Stimulated activated CD4-positive, alpha-beta T cell treated with anti-CD3 and anti-CD28 coated beads, Interleukin-1b, Interleukin-23, amount 100 ng/mL, for 4 hours (primary cell): ENCODE measurements at places on chromosomes 4 and X.

GRCh38 chr4:42608551-42608950 is 48.4 kb downstream of the ATP8A1 start:
- no peak for DNase-seq

- DNase-seq = no peak
These were observed 228.1 kb upstream of the PRPS2 start for GRCh38 chrX:12563121-12563520.

- DNase-seq = no peak
These were observed 284.3 kb downstream of the SLC7A11 start for GRCh38 chr4:137957806-137958205.

GRCh38 chr4:119281393-119281792 is 40.5 kb downstream of the FABP2 start:
- DNase-seq = no peak

GRCh38 chrX:10828036-10828435 is 207.7 kb upstream of the MID1 start:
- DNase-seq = no peak

DNA sequence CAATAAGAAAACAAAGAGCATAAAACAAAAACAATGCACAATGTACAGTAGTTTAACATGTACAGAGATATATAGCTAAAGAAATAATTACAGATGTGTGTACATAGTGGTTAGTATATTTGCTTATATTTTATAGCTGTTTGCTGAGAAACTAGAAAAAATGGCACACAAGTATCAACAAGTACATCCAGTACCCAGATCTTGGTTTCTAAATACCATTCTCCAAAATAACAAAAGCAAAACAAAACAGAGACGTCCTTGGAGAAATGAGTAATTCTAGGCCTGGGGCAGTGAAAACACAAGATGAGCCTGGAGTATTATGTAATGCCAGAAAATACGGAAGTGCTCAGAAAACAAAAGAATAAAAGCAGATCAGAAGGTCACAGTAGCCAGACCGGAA is 189.6 kb downstream of the TMEM47 start:
- DNase-seq = no peak

GRCh38 chr4:1863297-1864033 is 7.5 kb upstream of the LETM1 start:
- no peak for DNase-seq

- no peak for DNase-seq
These were observed 57.3 kb upstream of the ZNF157 start for GRCh38 chrX:47313056-47313455.

GRCh38 chrX:115399306-115399705 is 109.8 kb downstream of the LUZP4 start:
- no peak for DNase-seq

DNA sequence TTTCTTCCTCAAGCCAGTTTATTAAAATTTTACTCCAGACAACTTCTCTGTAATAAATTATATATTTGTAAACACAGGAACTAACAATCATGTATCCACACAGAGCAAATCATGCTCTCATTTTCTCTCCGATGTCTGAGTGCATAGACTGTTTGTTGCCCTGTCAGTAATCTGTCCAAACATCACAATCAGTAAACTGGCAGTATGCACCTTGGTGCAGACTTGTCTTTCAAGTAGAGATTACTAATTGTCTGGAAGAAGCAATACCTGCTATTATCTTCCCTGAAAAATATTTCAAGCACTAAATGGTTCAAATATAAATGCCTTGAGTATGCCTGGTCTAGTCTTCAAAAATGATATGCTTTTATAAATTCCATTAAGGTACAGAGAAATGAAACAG is 1260.9 kb downstream of the C4orf33 start:
- DNase-seq = no peak

- no peak for DNase-seq
These were observed 51.3 kb upstream of the MAP3K15 start for GRCh38 chrX:19566359-19567222.

GRCh38 chrX:72272868-72273267 is 4.2 kb downstream of the RPS4X start:
- DNase-seq = no peak

DNA sequence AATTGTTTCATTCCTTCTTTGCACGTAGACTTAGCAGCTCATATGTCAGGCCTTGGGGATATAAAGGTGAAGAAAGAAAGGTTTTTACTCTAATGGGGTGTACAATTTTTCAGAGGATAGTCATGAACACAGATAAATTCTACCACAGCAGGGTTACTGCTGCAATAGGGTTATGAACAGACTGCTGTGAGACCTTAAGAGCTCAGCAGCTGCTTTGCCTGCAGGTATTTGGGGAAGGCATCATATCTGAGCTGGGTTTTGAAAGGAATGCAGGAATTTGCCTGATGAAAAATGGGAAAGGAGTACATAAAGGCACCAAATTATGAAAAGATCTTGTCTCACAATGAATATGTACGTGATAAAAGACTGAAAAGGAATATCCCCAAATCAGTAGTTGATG is 128.9 kb downstream of the CEP135 start:
- no peak for DNase-seq

DNA sequence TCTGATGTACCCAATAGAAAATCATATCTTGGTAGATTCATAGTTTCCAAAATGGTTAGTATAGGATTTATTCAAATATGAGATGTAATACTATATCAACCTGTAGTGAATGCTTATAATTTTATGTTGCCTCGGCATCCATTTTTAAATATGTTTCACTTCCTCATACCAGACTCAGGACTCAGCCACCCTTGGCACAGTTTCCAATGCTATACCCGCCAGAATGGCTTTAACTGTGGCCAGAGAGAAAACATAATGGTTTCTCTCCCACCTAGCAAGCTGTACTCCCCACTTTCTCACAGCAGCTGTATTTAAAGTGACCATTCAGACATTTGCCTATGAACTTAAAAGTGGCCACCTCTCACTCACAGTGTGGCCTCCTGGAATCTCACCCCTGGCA is 466.6 kb upstream of the PABPC4L start:
- DNase-seq = no peak

GRCh38 chr4:95249426-95250021 is 299.2 kb downstream of the UNC5C start:
- DNase-seq = no peak

- DNase-seq = no peak
These were observed 25.7 kb upstream of the CSF2RA start for GRCh38 chrX:1242891-1243402.

- no peak for DNase-seq
These were observed 28.8 kb upstream of the SCOC start for GRCh38 chr4:140344621-140345020.

DNA sequence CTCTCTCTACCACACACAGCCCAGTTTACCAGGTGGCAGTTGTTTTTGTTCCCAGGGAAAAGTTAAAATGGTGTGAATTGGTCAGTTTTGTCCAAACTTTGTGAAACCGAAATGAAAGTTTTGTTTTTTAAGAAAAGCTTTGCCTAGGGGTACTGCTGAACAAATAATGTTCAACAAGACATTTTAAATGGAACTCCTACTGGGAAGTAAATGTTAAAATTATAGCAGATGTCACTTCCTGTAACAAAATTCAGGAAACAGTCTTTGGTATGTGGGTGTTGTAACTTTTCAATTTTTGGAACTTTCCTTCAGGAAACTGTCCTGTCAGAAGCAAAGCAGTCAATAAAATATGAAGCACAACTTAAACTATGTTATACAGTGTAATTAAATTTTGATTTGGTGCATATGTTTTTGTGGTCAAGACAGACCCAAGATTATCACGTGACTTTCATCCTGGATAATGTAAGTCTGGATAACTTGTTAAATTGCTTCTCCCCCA is 79.5 kb downstream of the AFF1 start:
- no peak for DNase-seq

- DNase-seq = no peak
These were observed 30.4 kb upstream of the TEC start for GRCh38 chr4:48300004-48300403.

DNA sequence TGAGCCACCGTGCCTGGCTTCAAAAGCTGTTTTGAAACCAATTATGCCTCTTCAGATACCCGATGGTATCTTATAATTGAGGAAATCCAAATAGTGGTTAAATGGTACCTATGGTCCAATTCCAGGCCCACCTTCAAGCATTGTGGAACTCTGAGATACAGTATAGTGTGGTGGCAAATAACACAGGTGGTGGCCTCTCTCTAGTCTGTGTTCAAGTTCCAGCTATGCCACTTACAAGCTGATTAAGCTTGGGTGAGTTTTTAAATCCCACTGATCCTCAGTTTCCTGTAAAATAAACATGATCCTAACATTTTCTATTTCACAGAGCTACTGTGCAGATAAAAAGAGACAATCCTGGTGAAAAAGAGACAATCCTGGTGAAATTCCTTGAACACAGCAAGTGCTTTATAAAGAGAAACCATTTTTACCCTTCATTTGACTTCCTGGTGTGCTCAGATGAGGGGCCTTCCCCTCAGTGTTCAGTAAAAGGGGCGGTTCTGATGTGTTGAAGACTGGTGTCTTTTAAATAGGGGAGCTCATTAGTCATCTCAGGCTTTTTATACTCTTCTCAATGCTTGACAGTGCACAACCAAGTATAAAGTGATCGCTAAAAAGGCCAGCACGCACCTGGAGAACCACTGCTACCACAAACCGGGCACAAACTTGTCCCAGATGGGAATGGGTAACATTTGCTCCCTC is 30.8 kb upstream of the CD40LG start:
- no peak for DNase-seq

DNA sequence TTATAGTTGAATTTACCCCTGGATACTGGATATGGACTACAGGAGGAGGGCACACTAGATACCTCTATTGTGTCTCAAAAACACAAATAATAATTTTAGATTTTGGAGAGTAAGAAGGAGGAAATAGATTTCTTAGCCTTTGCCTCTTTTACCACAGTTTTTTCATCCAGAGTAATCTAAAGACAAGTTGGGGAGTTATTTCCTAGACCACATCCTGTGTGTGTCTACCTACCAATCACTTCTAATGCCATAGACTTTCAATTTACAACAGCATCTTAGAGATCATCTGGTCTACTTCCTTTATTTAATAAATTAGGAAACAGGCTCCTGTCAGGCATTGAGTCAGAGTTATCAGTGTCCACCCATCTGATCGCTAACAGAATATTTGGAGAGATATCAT is 191.5 kb downstream of the EDA start:
- DNase-seq = no peak

DNA sequence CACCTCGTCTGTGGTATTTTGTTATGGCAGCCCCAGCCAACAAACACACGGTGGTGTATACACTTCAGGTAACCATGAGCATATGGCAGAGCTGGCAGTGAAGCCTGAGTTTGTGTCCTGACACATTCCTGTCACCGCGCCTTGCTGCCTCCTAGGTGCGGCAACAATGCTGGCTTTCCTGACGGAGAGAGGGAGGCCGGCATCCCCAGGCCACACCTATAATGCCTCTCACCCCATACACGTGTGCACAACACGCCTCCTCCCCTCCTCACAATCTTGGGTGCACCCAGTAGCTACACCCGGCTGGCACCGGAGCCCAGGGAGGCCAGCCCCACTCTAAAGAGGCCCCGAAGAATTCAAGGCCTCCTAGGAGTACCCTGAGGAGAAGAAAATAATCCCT is 158.5 kb downstream of the NSUN7 start:
- no peak for DNase-seq

GRCh38 chr4:99696801-99697200 is 39.2 kb upstream of the C4orf54 start:
- no peak for DNase-seq

DNA sequence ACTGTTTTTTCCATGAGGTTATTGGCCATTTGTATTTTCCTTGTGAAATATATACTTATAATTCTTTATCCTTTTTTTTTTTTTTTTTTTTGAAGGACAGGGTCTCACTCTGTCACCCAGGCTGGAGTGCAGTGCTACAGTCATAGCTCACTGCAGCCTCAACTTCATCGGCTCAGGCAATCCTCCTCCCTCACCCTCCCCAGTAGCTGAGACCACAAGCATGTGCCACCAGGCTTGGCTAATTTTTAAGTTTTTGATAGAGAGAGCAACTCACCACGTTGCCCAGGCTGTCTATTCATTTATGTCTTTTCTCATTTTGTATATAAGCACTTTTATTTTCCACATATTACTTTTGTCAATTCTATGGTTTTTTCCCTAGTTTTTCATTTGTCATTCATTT is 16.8 kb downstream of the RBPJ start:
- no peak for DNase-seq

DNA sequence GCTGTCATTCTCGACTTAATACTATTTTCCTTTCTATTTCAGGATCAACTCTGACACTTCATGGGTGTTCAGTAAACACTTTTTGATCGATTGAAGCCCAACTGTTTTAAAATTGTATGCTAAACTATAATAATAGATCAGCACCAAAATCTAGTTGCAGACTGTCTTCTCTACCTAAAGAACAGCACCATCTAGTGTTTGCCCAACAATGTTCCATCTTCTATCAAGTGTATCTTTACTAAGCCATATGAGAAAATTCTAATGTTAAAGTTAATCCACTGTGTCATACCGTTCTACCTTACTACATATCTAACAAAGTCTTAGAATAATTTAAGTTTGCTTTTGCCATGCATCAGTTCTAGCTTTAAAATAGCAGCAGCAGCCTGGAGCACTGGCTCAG is 113.0 kb upstream of the PRDX4 start:
- no peak for DNase-seq

- DNase-seq = no peak
These were observed 49.3 kb upstream of the RPL34 start for GRCh38 chr4:108570993-108571569.

DNA sequence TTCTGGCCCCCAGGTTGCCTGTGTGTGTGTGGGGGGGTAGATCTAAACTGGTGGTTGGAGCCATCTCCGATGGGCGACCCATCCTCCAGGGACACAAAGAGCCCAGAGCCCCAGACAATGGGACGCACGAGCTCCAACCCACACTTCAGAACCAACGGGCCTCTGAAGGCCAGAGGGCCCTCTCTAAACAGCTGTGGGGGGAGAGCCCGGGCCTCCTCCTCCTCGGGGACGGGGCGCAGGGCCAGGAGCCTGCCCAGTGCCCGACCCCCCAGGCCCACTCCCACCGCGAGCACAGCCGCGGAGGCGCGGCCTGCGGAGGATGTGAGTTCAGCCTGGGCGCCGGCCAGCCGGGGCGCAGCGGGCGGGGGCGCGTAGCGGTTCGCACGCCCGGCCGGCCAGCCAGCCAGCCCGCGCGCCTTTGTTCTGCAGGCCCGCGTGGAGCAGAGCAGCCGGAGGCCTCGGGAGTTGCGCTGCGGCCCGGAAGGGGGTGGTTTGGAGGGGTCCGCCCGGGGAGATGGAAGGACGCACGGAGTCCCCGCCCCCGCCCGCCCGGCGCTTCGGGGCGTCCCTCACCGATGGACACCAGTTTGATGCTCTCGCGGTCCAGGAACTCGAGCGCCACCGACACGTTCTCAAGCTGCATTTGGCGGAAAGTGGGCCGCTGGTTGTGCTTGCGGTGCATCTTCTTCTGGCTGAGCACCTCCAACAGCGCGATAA is 4.0 kb downstream of the FLNA start:
- DNase-seq = no peak

- no peak for DNase-seq
These were observed 1026.3 kb downstream of the PCDH19 start for GRCh38 chrX:99383786-99384185.

- DNase-seq = no peak
These were observed 37.6 kb upstream of the ERVMER34-1 start for GRCh38 chr4:52788806-52789205.
